ENCODE measurements at places on chromosomes 2 and 18.
A peak's percentile ranks its signal among the peaks of the same experiment; 100 is the strongest.

GRCh38 chr18:46630991-46631390 lies 26.0 kb downstream of the LOXHD1 start:
- no peak for DNase-seq

GRCh38 chr2:79487399-79487798 lies 25.5 kb upstream of the CTNNA2 start:
- no peak for DNase-seq

DNA sequence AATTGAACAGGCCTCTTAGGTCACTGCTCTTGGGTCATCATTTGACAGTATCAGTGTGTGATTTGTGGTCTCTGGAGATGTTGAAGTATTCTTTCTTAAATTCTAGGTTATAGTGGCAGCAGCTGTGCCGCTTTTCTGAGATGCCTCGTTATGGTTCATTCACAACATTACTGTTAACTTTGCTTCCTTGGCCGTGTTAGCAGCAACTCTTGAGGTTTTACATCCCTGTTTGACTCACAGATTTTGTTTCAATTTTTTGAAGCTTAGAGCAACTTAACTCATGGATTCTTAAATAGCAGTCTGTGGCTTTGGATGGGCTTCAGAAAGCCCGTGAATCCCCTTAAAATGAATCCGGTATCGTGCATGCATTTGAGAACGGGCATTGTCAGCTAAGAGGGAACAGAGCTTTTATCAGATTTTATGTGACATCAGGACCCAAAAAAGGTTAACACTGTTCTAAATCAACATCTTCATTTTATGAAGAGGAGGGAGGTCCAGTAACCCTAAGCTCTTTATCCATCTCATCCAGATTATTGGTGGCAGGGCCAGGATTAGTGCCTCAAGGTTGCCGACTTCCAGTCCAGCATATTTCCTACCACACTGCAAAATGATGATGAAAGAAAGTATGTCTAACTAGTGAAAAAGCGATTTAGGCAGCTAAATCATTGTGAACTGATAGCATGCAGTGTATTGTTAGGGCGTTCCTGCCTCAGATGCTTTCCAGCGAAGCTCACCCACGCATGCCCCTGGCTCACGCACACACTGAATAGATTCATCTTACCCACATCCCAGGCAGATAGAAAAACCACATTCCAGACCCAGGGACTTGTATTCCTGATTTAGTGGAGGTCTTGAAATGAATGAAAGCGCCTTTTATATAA lies 5.1 kb downstream of the TRIB2 start:
- no peak for DNase-seq

DNA sequence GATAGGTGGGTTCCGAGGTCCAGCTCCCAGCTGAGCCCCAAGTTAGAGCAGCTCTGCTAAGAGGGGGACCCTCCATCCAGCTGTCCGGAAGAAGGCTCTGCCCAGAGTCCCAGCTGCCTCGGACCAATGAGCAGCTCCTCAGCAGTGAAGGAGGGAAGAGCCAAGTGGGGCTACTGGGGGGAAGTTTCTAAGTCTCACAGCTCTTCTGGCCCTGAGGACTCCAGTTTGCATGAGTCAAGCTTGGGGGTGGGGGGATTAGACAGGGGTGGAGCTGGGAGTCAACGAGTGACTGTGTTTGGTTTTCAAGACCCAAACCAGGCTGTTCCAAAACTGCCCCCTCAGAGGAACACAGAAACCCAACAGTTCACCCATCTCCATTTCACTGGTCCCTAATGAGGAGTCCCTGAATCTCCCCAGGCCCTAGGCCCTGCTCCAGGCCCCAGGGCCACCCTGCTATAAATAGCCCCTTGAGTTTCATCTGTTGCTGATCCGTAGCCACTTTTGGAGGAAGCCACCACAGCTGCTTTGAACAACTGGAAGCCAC lies 100.9 kb downstream of the TNS1 start:
- DNase-seq = peak; percentile 35

DNA sequence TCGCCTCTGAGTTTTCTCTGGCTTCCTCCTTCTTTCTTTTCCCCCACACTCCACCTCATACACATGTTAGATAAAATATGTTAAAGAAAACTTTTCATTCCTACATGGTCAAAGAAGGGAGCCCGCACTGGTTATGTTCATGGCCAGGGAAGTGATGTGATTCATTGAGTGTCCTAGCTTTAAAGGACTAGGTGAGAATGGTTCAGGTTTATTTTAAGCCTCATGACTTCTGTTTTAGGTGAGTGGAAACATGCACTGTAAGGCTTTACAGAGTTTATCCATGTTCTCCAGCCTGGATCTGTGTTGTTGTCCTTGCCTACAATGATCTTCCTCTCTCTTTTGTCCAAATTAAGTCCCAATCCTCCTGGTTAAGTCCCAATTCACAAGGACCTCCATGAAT lies 56.5 kb downstream of the RASGRP3 start:
- no peak for DNase-seq

GRCh38 chr2:173720306-173720705 lies 244.9 kb downstream of the SP3 start:
- peak; percentile 15 for DNase-seq

- peak; percentile 63 for DNase-seq
These were observed 12.3 kb downstream of the KCTD1 start for GRCh38 chr18:26536032-26536431.
